ENCODE measurements at places on chromosomes 3 and 15.
A peak's percentile ranks its signal among the peaks of the same experiment; 100 is the strongest.

- no peaks in the 10 kb centered on the region for H3K27me3 ChIP-seq
- no peaks in the 10 kb centered on the region for H3K36me3 ChIP-seq
- no peak for DNase-seq
These were observed 97.3 kb upstream of the THRB start for GRCh38 chr3:24591661-24592555.

DNA sequence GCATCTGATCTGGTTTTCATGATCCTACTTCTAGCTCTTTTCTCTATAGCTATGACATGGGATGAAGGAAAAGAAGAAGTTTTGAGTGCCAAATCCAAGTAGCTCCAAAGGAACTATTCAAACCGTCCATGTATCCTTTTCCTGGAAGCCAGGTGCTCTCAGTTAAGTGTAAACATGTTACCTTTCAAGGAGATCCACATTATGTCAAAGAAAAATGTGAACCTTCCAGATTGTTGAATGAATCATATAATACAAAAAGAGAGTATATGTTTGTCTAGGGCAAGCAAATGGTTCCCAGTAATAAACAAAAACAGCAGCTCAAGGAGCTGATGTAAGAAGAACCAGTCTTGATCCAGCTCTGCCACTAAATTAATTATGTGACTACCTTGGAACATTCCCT, 534.9 kb downstream of the MAGI1 start:
- DNase-seq, result no peak
- H3K36me3 ChIP-seq, result no peaks in the 10 kb centered on the region
- no peaks in the 10 kb centered on the region for H3K27me3 ChIP-seq
- no peak overlapping the region for H3K4me3 ChIP-seq
- H3K4me1 ChIP-seq, result no peaks in the 10 kb centered on the region

DNA sequence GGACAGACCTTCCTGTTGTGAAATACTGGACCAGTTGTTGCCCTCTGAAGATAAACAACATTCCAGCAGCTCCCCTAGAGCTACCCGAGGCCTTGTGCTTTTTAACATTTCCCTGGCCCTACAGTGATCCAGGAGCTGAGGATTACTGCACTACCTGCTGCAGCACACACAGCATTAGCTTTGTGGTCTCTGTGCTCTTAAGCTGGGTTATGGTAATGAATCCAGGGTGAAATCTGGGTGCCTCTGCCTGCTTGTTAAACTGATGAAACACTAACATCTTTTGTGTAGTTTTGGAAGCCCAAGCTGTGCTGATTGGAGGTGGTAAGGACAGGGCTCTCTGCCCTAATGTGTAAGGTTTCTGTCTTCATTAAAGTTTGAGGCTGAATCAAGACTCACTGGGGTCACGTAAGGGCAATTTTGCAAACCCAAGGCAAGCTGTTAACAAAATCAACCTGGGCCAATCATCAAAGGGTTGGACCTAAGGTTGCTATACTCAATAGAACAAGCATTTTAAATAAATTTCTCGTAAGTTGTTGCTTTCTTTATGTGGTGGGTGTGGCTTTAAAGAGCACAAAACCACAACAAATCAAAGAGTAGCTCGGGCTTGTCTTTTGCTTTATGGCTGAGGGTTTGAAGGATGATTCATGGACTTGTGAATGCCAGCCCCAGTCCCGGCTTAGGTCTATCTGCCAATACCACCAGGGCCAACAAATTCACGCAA, 183.9 kb downstream of the TPRG1 start:
- no peaks in the 10 kb centered on the region for H3K36me3 ChIP-seq
- H3K27me3 ChIP-seq, result no peaks in the 10 kb centered on the region
- H3K4me3 ChIP-seq, result no peak overlapping the region
- H3K27ac ChIP-seq, result peak overlapping the region; percentile 81

- no peaks in the 10 kb centered on the region for H3K4me1 ChIP-seq
- peak overlapping the region; percentile 37 for H3K27ac ChIP-seq
- H3K27me3 ChIP-seq, result no peaks in the 10 kb centered on the region
- peak; percentile 43 for DNase-seq
These were observed 181.4 kb downstream of the SMAD6 start for GRCh38 chr15:66883284-66883911.

- no peaks in the 10 kb centered on the region for H3K4me1 ChIP-seq
- no peak overlapping the region for H3K4me3 ChIP-seq
- no peak overlapping the region for H3K27ac ChIP-seq
- no peak for DNase-seq
These were observed 118.5 kb upstream of the LIPC start for GRCh38 chr15:58313304-58313703.

DNA sequence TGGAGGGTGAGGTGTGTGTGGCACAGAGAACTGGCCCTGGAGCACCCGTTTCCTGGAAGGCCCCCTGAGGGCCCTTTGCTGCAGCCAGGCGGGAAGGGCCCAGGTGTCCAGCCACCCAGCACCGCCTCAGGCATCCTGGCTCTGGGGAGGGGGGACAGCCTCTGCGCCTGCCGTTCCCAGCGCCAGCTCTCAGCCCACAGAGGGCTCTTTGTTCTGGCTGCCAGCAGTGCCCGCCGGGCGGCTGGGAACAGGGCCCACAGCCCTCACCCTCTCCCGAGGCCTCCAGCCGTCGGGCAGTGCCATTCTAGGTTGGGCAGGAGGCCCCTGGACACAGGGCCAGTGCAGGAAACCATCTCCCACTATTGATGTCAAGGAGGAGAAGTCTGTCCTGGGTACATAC, 8.3 kb downstream of the SLC38A3 start:
- no peak overlapping the region for H3K4me3 ChIP-seq
- no peak overlapping the region for H3K27ac ChIP-seq
- H3K27me3 ChIP-seq, result no peaks in the 10 kb centered on the region
- no peaks in the 10 kb centered on the region for H3K4me1 ChIP-seq
- H3K36me3 ChIP-seq, result no peaks in the 10 kb centered on the region

DNA sequence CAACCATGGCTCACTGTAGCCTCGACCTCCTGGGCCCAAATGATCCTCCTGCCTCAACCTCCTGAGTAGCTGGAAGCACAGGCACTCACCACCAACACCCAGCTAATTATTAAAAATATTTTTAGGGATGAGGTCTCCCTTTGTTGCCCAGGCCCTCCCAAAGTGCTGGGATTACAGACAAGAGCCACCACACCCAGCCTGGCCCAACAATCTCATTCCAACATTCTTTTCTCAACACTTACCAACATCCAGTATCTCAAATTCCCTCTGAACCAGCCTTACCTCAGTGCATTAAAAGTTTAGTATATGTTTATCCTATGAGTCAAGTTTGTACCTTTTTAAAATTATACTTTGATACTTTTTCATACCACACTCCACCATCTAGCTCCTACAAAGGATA, 25.0 kb downstream of the ANXA2 start:
- no peaks in the 10 kb centered on the region for H3K36me3 ChIP-seq
- DNase-seq, result no peak
- peaks cover 21% of the 10 kb centered on the region for H3K4me1 ChIP-seq
- peak overlapping the region; percentile 75 for H3K27ac ChIP-seq

- no peak overlapping the region for H3K27ac ChIP-seq
- H3K27me3 ChIP-seq, result no peaks in the 10 kb centered on the region
- DNase-seq, result no peak
- H3K4me1 ChIP-seq, result no peaks in the 10 kb centered on the region
- no peak overlapping the region for H3K4me3 ChIP-seq
These were observed 26.4 kb downstream of the ABI3BP start for GRCh38 chr3:100966807-100967206.

DNA sequence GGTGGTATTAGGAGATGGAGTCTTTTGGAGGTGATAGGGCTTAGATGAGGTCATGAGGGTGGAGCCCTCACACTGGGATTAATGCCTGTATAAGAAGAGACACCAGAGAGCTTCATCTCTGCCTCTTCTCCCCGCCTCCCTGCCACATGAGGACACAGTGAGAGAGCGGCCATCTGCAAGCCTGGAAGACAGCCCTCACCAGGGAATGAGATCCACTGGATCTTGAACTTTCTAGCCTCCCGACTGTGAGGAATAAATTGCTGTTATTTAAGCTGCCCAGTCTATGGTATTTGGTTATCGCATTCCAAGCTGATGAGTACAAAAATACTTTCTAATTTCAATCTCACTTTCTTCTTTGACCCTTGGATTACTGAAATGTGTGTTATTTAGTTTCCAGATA, 121.4 kb downstream of the OCA2 start:
- no peaks in the 10 kb centered on the region for H3K27me3 ChIP-seq
- no peak overlapping the region for H3K27ac ChIP-seq
- H3K4me3 ChIP-seq, result no peak overlapping the region
- no peaks in the 10 kb centered on the region for H3K36me3 ChIP-seq
- DNase-seq, result no peak
- H3K4me1 ChIP-seq, result no peaks in the 10 kb centered on the region

- no peak overlapping the region for H3K4me3 ChIP-seq
- no peaks in the 10 kb centered on the region for H3K27me3 ChIP-seq
- no peaks in the 10 kb centered on the region for H3K4me1 ChIP-seq
- no peaks in the 10 kb centered on the region for H3K36me3 ChIP-seq
- DNase-seq, result no peak
- no peak overlapping the region for H3K27ac ChIP-seq
These were observed 68.0 kb upstream of the CMTM7 start for GRCh38 chr3:32323604-32324003.

DNA sequence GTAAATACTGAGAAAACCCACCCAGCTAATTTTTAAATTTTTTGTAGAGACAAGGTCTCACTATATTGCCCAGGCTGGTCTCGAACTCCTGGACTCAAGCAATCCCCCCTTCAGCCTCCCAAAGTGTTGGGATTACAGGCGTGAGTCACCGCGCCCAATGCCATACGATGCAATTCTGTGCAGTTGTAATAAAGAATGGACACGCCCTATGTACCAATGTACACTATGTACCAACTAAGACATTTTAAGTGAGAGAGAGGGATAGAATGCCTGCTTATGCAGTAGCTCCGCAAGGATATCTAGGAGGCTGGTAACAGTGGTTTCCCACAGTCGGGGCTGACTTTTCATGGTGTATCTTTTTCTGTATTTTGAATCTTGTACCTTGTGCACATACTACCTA, 14.6 kb downstream of the ZNF710 start:
- H3K27me3 ChIP-seq, result no peaks in the 10 kb centered on the region
- H3K36me3 ChIP-seq, result no peaks in the 10 kb centered on the region
- DNase-seq, result peak; percentile 69
- H3K4me3 ChIP-seq, result no peak overlapping the region
- H3K27ac ChIP-seq, result peak overlapping the region; percentile 45

GRCh38 chr3:100993309-100993708, at the start of gene ABI3BP:
ABI3BP (minus strand) TSS chr3:100993421; CDS start chr3:100993384, 37 bp downstream.
- no peaks in the 10 kb centered on the region for H3K36me3 ChIP-seq
- DNase-seq, result peak; percentile 67
- H3K27ac ChIP-seq, result peak within 1 kb of the TSS; percentile 42
- peak within 1 kb of the TSS; percentile 23 for H3K4me3 ChIP-seq
- H3K4me1 ChIP-seq, result no peaks in the 10 kb centered on the region

DNA sequence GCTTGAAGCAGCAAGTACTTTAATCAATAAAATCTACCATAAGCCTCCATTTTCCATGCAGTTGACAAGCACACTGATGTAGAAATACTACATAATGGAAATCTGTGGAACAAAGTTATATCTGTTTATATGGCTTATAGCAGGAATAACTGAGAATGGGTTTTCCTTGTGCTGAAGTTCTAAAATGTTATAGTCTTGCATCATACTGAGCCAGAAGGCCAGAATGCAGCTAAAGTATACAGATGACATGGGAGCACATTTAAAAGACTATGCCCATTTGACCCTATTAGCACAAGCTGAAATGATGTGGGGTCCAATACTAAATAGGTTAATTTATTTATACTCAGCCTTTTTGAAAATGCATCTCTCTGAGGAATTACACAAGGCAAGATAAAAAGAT, 25.1 kb downstream of the SLC24A5 start:
- no peak overlapping the region for H3K27ac ChIP-seq
- DNase-seq, result no peak
- H3K27me3 ChIP-seq, result no peaks in the 10 kb centered on the region

GRCh38 chr3:143302638-143303171, 183.1 kb downstream of the CHST2 start:
- peak; percentile 20 for DNase-seq
- H3K27me3 ChIP-seq, result no peaks in the 10 kb centered on the region
- no peak overlapping the region for H3K27ac ChIP-seq
- no peak overlapping the region for H3K4me3 ChIP-seq
- H3K4me1 ChIP-seq, result peaks cover 3% of the 10 kb centered on the region

DNA sequence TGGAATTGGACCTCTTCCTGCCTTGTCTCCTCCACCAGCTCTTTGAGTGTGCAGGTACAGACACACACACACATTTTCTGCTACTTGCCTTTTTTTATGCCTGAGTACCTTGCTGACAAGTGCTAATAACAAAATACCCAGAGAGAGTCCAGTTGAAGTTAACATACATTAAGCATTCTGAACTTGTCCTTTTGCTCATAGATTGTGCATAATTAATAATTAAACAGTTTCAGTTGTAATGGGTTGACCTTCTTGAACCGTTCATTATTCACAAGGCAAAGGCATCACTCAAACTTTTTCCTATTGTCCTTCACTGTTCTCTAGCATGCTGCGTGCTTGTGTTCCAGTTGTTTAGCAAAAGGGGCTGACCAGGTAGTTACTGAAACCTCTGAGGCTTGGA, 59.6 kb upstream of the SKOR1 start:
- H3K27me3 ChIP-seq, result no peaks in the 10 kb centered on the region
- H3K27ac ChIP-seq, result no peak overlapping the region
- H3K4me3 ChIP-seq, result no peak overlapping the region
- H3K4me1 ChIP-seq, result no peaks in the 10 kb centered on the region
- DNase-seq, result no peak

- no peaks in the 10 kb centered on the region for H3K4me1 ChIP-seq
- H3K36me3 ChIP-seq, result no peaks in the 10 kb centered on the region
- DNase-seq, result no peak
- H3K27ac ChIP-seq, result no peak overlapping the region
- H3K27me3 ChIP-seq, result no peaks in the 10 kb centered on the region
These were observed 16.3 kb downstream of the CCDC13 start for GRCh38 chr3:42756681-42757213.

DNA sequence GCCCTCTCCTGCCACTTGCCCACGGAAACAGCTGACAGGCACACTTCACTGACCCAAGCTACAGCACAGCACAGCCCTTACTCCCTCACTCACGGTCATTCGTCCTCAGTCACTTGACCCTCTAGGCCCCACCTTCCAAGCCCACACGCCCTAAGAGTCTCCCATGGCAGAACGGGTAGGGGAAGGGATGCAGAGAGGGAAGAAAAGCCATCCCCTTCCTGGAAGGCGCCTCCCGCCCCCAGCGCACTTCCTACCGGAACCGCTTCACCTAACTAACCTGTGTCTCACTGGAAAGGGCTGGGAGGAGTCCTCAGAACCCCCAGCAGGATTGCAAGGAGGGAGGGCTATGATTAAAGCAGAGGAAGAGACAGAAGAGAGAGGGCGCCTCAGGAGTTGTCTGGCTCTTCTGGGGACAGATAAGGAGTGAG, 22.9 kb downstream of the EPHB3 start:
- H3K4me1 ChIP-seq, result no peaks in the 10 kb centered on the region
- H3K36me3 ChIP-seq, result no peaks in the 10 kb centered on the region
- H3K4me3 ChIP-seq, result no peak overlapping the region
- H3K27me3 ChIP-seq, result no peaks in the 10 kb centered on the region

GRCh38 chr15:49085696-49086459, 39.6 kb upstream of the SECISBP2L start:
- H3K4me1 ChIP-seq, result no peaks in the 10 kb centered on the region
- no peaks in the 10 kb centered on the region for H3K27me3 ChIP-seq
- no peaks in the 10 kb centered on the region for H3K36me3 ChIP-seq
- H3K4me3 ChIP-seq, result no peak overlapping the region
